Heart left ventricle (tissue), 16 donors: ENCODE measurements at places on chromosomes 1 and 21. TPM values are rescaled to one million over a fixed set of nuclear protein-coding genes. Genes with fewer than 3 reads are reported as not detected.

Gene ADCY10
- 0.57 TPM for total RNA-seq

Gene HPCAL4
- total RNA-seq = 0.13 TPM

Gene RXFP4
- not detected for total RNA-seq

Gene TRIM67
- 0.16 TPM for total RNA-seq

Gene TDRD5
- total RNA-seq = not detected

Gene MYOM3
- 235 TPM for total RNA-seq

Gene PGBD5
- 8.0 TPM for total RNA-seq

Gene CA14
- total RNA-seq = 4.9 TPM

Gene FBXO2
- total RNA-seq = 1.2 TPM

DNA sequence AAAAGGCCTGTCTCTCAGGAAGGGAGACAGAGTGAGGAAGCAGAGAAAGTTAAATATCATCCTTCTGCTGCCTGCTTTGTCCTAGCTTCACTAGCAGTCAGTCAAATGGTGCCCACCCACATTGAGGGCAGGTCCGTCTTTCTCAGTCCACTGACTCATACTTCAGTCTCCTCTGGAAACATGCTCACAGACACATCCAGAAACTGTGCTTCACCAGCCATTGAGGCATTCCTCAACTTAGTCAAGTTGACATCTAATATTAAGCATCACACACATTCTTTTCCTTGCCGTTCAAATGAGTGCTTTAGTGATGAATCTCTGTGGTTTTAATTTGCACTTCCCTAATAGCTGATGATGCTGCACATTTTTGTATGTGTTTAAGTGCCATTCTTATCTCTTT lies 777.8 kb upstream of the PRMT6 start:
- no peak overlapping the region for H3K4me3 ChIP-seq
- DNase-seq = no peak
- H3K27me3 ChIP-seq = no peaks in the 10 kb centered on the region
- no peak overlapping the region for H3K27ac ChIP-seq

GRCh38 chr1:97621955-97622354 lies 298.9 kb downstream of the DPYD start:
- no peak overlapping the region for H3K27ac ChIP-seq
- no peak overlapping the region for H3K4me3 ChIP-seq
- no peak for DNase-seq
- no peaks in the 10 kb centered on the region for H3K36me3 ChIP-seq
- H3K27me3 ChIP-seq = no peaks in the 10 kb centered on the region

DNA sequence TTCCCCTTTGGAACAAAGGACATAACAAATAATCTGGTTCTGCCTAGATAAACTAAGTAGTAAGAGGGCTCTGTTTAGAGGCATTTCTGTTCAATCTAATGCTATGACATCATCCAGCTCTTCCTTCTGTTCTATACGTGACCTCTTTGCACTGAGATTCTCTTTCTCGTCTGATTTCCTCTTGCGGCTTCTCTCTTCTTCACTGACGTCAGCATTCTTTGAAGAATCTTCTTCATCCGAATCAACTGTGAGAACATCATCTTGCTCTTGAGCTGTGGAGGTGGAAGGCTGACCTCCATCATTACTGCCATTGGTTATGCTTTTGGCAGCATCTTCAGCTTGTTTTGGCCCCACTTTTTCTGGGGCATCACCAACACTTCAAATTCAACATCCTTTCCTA lies 130.4 kb downstream of the HS2ST1 start:
- no peak for DNase-seq
- no peak overlapping the region for H3K4me3 ChIP-seq
- H3K36me3 ChIP-seq = no peaks in the 10 kb centered on the region
- no peak overlapping the region for H3K27ac ChIP-seq
- no peaks in the 10 kb centered on the region for H3K27me3 ChIP-seq

GRCh38 chr1:32447469-32448185 lies 17.2 kb upstream of the ZBTB8B start:
- H3K27ac ChIP-seq = no peak overlapping the region
- H3K36me3 ChIP-seq = no peaks in the 10 kb centered on the region
- no peak overlapping the region for H3K4me3 ChIP-seq
- no peaks in the 10 kb centered on the region for H3K4me1 ChIP-seq

DNA sequence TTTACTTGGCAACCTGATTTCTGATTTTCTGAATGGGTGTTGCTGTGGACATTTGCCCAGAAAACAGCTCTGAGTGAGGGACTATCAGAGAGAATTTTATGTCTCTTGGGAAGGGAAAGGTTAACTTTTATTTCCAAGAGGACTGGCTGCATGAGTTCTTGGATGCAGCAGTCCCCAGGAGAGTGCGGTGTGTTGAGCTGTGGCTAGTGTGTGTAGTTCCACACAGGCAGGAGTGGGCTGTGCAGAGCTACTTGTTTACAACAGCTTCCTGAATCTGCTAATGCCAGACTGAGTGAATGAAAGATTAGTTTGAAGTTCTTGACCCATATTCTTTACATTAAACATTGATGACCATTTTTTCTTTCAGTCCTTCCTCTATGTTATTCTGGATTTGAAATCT lies 41.0 kb upstream of the APOBEC4 start:
- no peaks in the 10 kb centered on the region for H3K36me3 ChIP-seq
- H3K4me3 ChIP-seq = no peak overlapping the region
- H3K27ac ChIP-seq = no peak overlapping the region
- no peak for DNase-seq

DNA sequence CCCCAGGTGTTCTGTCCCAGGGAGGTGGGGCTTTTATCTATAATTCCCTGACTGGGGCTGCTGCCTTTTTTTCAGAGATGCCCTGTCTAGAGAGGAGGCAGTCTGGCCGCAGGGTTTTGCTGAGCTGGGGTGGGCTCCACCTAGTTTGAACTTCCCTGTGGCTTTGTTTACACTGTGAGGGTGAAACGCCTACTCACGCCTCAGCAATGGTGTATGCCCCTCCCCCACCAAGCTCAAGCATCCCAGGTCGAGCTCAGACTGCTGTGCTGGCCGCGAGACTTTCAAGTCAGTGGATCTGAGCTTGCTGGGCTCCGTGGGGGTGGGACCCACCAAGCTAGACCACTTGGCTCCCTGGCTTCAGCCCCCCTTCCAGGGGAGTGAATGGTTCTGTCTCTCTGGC lies 124.3 kb downstream of the CENPF start:
- H3K36me3 ChIP-seq = no peaks in the 10 kb centered on the region
- H3K27ac ChIP-seq = no peak overlapping the region
- DNase-seq = no peak
- no peaks in the 10 kb centered on the region for H3K27me3 ChIP-seq
- H3K4me3 ChIP-seq = no peak overlapping the region

- DNase-seq = no peak
- no peaks in the 10 kb centered on the region for H3K4me1 ChIP-seq
- no peak overlapping the region for H3K4me3 ChIP-seq
- no peak overlapping the region for H3K27ac ChIP-seq
- H3K27me3 ChIP-seq = no peaks in the 10 kb centered on the region
Measured at GRCh38 chr1:189206617-189207016, 1271.0 kb downstream of the BRINP3 start.

- no peaks in the 10 kb centered on the region for H3K27me3 ChIP-seq
- no peak overlapping the region for H3K4me3 ChIP-seq
- DNase-seq = no peak
Measured at GRCh38 chr1:245822996-245823395, 668.2 kb downstream of the KIF26B start.

GRCh38 chr1:58047265-58047858 lies 499.2 kb downstream of the OMA1 start:
- no peak overlapping the region for H3K27ac ChIP-seq
- H3K4me1 ChIP-seq = no peaks in the 10 kb centered on the region
- H3K4me3 ChIP-seq = no peak overlapping the region
- no peak for DNase-seq
- H3K36me3 ChIP-seq = no peaks in the 10 kb centered on the region
- no peaks in the 10 kb centered on the region for H3K27me3 ChIP-seq

DNA sequence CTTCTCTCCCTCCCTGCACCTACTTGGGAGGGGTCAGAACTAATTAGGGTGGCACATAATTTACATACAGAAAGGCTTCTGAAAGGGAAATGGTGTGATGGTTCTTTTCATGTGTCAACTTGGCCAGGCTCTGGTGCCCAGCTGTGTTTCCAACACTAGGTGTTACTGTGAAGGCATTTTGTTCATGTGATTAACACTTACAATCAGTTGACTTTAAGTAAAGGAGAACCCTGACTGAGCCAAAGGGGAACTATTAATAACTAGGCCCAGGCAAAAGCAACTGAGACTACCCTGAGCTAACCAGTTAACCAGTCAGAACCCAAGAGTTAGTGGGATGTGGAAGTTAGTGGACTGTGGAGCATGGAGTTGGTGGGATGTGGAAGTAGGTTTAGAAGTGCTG lies 114.9 kb downstream of the SEC16B start:
- H3K27me3 ChIP-seq = no peaks in the 10 kb centered on the region
- DNase-seq = no peak
- no peaks in the 10 kb centered on the region for H3K36me3 ChIP-seq
- no peak overlapping the region for H3K4me3 ChIP-seq
- no peak overlapping the region for H3K27ac ChIP-seq

DNA sequence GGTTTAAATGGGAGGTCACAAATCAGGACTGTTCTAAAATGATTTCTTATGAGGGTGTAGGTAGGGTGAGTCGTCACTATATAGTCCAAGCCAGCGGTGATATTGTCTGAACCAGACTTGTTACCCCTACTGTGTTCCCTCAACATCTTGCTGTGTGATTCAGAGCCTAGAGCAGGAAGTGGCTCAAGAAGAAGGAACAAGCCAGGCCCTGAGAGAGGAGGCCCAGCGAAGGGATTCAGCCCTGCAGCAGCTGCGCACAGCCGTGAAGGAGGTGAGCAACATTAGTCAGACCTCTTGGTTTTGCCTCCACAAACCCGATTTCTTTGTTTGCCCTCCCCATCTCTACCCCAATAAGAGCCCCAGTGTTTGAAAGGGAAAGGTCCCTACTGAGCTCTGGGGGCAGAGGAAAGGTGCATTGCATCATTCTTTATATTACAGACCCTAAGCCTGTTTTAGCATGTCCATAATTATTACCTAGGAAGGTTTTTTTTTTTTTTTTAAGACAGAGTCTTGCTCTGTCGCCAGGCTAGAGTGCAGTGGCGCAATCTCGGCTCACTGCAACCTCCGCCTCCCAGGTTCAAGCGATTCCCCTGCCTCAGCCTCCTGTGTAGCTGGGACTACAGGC lies 5.0 kb upstream of the SH3BGRL3 start:
- no peak overlapping the region for H3K27ac ChIP-seq
- DNase-seq = peak; percentile 57
- H3K27me3 ChIP-seq = no peaks in the 10 kb centered on the region
- peaks cover 61% of the 10 kb centered on the region for H3K36me3 ChIP-seq
- no peak overlapping the region for H3K4me3 ChIP-seq

DNA sequence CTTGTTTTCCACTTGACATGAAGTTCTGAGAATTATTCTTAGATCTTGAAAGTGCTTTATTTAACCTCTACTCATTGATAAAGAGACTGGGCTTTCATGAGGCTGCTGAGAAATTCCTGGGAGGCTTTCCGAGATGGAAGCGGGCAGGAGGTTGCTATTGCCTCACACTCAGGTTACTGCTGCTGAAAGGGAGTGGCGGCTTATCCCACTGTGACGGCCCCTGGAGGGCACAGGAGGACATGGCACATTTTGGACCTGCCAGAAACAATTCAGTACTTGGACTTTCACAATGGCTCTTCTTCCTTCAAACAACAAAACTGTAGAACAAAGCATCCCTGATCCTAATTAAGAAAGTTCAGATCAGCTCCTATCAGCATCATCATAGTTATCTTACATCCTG lies 16.2 kb upstream of the MARK1 start:
- DNase-seq = peak; percentile 47
- H3K36me3 ChIP-seq = no peaks in the 10 kb centered on the region
- no peaks in the 10 kb centered on the region for H3K27me3 ChIP-seq
